ENCODE measurements at places on chromosomes 1 and 21.

DNA sequence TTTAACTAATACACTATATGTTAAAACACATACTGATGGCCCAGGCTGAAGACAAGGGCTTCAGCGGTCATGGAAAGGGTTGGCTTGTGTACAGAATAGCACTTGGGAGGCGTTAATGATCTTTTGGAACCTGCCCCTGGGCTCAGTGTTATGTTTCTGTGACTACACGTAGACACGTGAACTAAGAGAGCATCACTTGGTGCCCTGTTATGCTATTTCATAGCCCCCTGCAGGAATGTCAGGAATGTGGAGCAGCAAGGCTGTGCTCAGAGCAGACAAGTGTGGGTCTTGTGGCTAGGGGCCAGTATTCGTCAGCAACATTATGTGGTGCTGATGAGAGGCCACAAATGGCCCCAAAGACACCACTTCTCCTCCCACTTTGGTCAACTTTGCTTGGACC is 132.4 kb downstream of the MAP3K21 start:
- DNase-seq, result no peak

DNA sequence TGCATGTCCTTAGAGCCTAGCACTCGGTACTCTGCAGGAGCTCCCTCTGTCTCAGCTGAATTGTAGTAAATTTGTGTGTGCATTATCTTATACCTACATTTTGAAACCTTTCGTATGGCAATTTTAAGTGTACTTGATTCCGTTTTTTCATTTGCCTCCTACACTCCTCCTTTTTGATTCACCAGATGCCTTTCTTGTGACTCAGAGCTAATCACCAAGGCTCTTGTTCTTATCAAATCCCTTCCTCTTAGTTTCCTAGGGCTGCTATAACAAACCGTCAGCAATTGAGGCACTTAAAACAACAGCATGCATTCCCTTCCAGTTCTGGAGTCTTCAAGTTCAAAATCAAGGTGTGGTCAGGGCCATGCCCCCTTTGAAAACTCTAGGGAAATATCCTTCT is 261.0 kb downstream of the ASTN1 start:
- no peak for DNase-seq

GRCh38 chr1:204408074-204408507 is 3.5 kb downstream of the PPP1R15B start:
- no peak for DNase-seq

GRCh38 chr1:116425987-116426386 is 52.9 kb downstream of the ATP1A1 start:
- no peak for DNase-seq

- no peak for DNase-seq
Observed at GRCh38 chr1:168365719-168366479, 85.2 kb downstream of the TBX19 start.

GRCh38 chr1:197141575-197141974 is 4.9 kb downstream of the ASPM start:
- no peak for DNase-seq

- no peak for DNase-seq
Observed at GRCh38 chr1:198890214-198890930, 251.5 kb downstream of the PTPRC start.

GRCh38 chr1:209567698-209568175 is 15.8 kb upstream of the CAMK1G start:
- no peak for DNase-seq

DNA sequence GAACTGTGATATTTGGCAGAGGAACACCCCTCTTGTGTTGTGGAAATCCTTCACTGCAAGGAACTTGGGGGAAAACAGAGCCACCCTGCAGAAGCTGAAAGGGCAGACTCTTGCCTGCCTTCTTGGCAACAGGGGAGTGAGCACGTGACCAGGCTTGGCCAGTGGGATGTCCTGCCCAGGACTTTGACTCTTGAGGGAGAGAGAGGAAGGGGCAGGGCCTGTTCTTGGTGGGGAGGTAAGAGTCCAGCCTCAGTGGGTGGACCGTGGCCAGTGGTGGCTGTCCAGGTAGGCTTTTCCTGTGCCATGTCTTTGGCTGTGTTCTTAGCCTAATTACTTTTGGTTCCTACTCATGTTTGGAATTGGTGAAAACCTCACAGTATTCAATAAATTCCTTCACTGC is 8.6 kb upstream of the AK2 start:
- DNase-seq, result no peak

DNA sequence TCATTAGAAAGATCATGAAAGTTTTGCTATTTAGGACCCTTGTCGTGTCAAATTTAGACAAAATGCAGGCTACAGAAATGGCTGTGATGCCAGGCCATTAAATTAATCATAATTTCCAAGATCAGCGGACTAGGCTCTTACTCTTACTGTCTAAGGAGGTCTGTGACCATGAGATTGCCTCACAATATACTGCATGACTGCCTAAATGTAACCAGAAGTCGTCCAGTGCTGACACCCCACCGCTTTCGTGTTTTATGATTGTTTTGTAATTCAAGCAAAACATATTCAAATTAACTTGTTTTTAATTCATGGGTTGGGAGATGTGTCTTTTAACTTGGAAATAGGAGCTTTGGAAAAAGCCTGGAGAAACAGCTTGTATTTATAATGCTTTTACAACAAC is 947.5 kb downstream of the BRINP3 start:
- DNase-seq, result no peak

DNA sequence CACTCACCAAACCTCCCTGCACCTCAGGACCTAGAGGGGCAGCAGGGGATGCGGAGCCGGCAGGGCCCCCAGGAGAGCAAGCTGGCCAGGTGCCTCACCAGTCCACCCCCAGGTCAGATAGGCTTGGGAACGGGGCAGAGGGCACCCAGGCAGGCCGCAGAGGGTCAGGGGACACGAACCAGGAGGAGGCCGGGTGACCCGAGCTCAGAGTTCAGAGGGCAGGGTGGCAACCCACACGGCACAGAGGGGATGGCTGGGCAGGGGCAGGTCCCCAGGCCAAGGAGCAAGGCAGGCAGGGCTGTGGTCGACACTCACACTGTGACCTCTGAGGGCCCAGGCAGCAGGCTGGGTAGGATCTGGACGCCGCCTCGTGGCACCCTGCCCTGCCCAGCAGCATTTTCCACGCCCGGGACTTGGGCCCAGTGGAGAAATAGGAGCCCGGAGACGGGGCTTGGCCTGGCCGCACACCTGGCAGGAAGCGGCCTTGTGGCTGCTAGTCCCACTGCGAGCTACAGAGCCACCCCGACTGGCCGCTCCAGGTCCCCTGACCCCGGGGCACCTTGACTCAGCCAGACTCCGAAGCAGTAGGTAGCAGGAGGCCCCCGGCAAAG is 5.3 kb downstream of the DVL1 start:
- no peak for DNase-seq

DNA sequence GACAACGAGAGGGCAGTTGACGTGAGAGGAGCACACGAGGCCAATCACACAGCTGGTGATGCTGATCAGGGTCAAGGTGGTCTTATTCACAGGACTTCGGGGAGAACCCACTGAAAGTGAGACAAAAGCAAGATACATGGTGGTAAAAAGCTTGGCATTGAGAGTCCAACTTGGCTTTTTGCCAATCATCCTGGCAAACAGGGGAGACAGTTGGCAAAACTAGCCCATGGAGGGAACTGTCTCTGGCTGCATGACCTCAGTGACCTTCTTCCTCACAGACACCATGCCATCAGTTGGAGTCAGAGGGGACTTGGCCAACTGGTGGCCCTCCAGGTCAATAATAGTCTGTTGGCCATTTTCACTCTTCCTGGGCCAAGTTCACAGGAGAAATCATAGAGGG is 139.9 kb downstream of the ASTN1 start:
- DNase-seq, result no peak

- DNase-seq, result no peak
Observed at GRCh38 chr1:64581135-64581842, 111.4 kb downstream of the CACHD1 start.

- no peak for DNase-seq
Observed at GRCh38 chr21:35926003-35926740, 134.2 kb downstream of the SETD4 start.

DNA sequence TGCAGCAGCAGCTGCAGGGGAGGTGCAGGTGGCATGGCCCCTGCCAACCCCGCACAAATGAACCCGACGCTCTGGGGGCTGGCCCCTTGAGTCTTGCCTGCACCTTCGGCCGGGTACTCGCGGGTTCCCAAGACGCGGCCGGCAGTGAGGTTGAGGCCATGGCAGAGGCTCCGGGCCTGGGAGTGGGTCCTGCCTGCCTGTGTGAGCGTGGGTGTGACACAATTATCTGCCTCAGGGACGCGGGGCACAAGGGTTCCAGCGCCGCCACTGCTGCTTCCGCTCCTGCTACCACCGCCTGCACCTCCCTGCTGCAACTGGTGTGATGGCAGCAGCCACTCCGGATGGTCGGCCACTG is 20.9 kb upstream of the TGFB2 start:
- DNase-seq, result no peak

DNA sequence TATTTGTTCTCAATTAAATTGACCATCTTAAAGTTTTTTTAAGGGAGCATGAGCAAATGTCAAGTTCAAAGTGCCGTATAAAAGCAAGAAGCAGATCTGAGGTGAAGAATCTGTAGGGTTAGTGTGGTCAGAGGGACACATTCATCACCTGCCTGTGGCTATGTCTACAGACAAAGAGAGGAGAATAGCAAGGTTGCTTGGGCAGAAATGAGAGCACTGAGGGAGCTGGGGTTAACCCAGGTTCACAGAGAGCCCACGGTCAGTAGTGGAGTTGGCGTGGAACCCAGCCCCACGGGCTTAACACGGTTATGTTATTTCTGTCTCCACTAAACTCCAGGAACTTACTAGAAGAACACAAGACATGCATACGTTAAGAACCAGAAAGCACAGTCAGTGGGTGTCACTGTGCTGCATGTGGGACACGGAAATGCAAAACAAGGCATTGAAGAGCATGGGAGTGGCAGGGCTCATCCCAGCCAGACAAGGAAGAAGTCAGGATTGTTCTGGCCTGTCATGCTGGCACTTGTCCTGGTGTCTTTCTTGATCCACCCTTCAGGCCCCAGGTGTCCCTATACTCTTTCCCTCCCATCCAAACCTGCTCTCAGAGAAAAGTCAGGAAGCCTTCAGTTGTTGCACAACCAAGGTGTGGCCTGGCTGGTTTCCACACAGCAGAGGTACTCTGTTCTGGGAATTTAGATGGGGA is 95.5 kb upstream of the IVNS1ABP start:
- DNase-seq, result no peak

GRCh38 chr1:201828217-201828819 is 639 bp upstream of the IPO9 start:
- no peak for DNase-seq

GRCh38 chr1:203227371-203228083 is 1.9 kb downstream of the CHIT1 start:
- DNase-seq, result no peak

GRCh38 chr1:2560299-2561073 is 4.3 kb downstream of the TNFRSF14 start:
- DNase-seq, result no peak

- no peak for DNase-seq
Observed at GRCh38 chr1:178941261-178941689, 70.4 kb upstream of the ANGPTL1 start.

DNA sequence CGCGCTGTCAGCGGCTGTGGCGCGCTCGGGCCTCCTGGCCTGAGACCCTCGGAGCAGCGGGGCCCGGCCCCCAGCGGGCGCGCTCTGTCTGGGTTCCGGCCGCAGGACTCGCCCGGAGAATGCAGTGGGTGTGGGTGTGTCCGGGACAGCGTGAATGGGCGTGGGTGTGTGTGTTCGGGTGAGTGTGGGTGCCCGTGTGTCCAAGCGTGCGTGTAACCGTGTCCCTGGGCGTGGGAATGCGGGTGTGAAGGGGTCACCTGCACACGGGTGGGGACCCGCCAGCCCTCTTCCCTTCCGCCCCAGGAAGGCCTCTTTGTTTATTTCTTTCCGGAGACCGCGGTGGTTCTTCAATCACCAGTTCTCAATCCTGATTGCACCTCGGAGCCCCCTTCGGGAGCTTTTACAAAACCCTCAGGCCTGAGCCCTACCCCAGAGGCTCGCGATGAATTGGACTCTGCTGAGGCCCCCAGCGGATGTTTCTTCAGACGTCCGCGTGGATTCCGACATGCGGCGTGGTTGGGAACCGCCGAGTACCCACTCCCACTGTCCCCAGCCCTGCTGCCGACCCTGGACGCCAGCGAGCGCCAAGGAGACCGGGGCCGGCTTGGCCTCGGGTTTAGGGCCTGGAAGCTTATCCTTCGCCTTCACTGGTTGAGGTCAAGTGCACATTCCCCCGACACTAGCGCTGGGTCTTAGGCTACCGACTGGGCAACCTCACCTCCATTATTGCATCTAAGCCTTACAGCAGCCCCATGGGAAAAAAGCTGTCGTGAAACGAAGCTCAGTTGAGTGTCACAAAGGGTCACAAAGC is 19.3 kb downstream of the SERTAD4 start:
- no peak for DNase-seq

DNA sequence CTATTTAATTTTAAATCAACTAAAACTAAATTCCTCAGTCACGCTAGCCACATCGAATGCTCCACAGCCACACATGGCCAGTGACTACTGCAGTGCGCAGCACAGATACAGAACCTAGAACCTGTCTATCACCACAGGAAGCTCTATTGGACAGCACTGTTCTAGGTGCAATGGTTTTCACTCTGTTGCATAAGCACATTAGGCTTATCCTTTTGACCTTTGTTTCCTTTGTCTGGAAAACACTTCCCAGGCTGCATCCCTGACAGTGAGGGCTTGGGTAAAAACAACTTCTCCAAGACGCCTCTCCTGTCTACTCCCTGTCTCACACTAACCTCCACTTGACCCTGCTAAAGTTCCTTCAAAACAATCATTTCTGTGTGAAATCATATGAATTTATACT is 33.6 kb upstream of the RAP1GAP start:
- DNase-seq, result no peak

DNA sequence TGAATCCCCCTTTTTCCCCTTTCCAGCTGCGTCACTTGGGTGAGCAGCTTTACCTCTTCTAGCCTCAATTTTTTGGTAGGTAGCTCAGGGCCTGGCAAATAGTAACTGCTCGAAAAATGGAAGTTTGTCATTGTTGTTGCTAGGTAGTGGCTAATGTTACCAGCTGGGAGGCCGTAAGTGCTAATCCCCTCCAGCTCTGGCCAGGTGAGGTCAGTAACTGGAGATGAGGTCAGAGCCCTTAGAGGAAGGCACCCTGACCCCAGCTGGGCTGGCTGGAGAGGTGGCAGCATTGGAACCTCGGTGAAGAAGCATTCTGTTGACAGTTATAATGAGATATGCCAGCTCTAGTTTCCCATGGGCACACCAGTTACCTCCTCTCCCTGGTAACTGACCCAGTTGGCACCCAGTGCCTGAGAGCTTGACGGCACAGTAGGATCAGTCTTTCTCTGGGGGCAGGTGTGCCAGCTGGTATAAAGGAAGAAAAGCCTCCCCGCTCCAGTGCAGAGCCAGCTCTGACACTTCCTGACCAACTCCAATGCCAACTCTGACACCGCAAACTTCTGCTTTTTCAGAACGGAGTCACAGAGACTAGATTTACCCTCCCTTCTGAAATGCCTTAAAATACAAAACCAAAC is 35.0 kb upstream of the SLC2A1 start:
- no peak for DNase-seq

GRCh38 chr1:242243472-242243871 is 244.6 kb upstream of the MAP1LC3C start:
- DNase-seq, result no peak

DNA sequence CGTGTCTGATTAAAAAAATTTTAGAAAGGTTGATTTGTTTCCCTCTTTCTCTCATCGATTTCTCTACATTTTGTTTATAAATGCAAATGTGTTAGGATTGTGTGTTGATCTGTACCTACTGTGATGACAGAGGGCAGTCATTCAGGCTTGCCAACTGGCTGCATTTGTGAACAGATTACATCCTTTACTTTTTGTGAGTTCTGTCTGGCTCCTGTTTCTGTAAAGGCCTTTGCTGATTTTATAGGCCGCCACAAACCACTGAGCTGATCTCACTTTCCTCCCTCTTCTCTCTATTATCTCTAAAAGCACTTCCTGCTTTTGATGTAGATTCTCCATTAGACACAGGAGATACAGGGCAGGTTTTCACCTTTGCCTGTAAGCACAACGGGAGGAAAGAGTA is 106.8 kb downstream of the ESRRG start:
- DNase-seq, result no peak

All from stimulated activated CD4-positive, alpha-beta T cell treated with anti-CD3 and anti-CD28 coated beads, Interleukin-1b, Interleukin-23, amount 100 ng/mL, for 1 hour (primary cell).